ENCODE measurements at places on chromosomes 12 and 14.
A peak's percentile ranks its signal among the peaks of the same experiment; 100 is the strongest.

- DNase-seq = no peak
Measured at GRCh38 chr12:114697741-114698565, 14.0 kb upstream of the TBX3 start.

GRCh38 chr14:91985521-91986255 is 38.2 kb upstream of the FBLN5 start:
- DNase-seq = no peak

DNA sequence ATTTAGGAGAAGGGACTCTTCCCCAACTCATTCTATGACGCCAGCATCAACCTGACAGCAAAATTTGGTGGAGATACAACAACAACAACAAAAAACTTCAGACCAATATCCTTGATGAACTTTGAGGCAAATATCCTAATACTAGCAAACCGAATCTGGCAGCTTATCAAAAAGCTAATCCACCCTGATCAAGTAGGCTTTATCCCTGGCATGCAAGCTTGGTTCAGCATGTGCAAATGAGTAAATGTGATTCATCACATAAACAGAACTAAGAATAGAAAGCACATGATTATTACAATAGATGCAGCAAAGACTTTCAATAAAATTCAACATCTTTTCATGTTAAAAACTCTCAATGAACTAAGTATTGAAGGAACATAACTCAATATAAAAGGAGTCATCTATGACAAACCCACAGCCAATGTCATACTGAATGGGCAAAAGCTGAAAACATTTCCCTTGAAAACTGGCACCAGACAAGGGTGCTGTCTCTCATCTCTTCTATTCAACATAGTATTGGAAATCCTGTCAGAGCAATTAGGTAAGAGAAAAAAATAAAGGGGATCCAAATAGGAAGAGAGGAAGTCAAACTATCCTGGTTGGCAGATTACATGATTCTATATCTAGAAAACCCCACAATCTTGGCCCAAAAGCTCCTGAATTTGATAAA is 233.3 kb downstream of the CCDC59 start:
- no peak for DNase-seq

GRCh38 chr12:132263451-132264049 is 65.8 kb downstream of the GALNT9 start:
- no peak for DNase-seq

DNA sequence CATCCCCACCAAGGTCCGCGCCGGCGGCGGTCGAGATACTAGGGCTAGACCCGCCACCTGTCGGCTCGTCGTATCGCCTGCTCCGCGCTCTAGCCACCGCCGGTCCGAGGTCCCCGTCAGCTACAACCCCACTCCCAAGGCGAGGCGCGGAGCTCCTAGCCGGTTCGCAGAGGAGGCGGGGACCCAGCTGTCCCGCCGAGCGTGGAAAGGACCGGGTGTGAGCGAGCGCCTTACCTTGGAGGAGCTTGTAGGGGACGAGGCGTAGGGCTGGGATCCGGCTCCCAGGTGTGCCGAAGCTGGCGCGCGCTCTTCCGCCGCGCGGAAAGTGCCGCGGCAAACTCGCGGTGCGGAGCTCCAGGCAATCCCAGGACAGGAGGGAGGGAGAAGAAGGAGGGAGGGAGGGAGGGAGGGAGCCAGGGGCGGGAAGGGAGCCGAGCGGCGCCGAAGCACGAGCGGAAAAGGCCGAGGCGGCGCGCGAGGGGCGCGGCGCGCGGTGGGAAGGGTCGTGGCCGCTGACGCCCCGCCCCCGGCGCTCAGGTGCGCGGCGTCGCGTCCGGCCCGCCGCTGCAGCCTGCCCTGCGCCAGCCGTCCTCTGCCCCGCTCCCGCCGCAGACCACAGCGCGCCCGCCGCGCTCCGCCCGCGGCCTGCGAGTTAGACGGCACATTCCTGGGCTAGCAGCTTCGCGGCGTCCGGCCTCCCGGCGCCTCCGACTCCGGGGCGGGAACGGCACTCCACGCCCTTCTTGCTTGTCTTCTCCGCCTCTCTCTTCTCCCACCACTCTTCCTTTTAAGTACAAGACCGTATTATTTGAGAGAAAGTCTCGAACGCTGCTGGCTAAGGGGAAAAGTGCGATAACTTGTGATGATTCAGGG is at the start of gene PAWR:
Gene PAWR (minus strand): TSS at position 327 of the 873 bp plus-strand sequence. CDS start 720 bp downstream, outside the sequence.
- peak; percentile 93 for DNase-seq

GRCh38 chr12:32569259-32569658 is 109.8 kb upstream of the DNM1L start:
- DNase-seq = no peak

GRCh38 chr12:7396418-7396817 is 47.5 kb downstream of the CD163L1 start:
- DNase-seq = no peak
